ENCODE measurements at places on chromosomes 4 and X.
A peak's percentile ranks its signal among the peaks of the same experiment; 100 is the strongest.

- DNase-seq = no peak
These were observed 18.8 kb upstream of the CHRNA9 start for GRCh38 chr4:40316333-40316781.

GRCh38 chrX:68936608-68937007 lies 107.8 kb downstream of the EFNB1 start:
- DNase-seq = no peak

DNA sequence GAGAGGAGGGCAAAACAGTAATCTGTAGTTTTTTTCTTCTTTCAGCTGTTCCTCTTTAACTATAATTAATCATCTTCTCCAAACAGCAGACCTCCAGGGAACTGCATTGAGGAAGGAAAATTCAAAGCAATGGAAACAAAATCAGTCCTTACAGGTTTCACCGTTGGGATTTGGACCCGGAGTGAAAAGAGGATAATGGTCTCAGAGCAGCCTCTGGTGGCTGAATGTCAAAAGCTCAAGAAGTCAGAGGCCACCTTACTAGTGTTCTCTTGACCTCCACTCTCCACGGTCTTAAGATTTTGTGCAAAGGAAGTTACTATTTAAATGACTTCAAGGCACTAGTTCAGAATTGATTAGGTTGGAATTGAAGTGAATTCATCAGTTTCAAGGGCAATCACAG lies 16.0 kb upstream of the MID1 start:
- DNase-seq = no peak

DNA sequence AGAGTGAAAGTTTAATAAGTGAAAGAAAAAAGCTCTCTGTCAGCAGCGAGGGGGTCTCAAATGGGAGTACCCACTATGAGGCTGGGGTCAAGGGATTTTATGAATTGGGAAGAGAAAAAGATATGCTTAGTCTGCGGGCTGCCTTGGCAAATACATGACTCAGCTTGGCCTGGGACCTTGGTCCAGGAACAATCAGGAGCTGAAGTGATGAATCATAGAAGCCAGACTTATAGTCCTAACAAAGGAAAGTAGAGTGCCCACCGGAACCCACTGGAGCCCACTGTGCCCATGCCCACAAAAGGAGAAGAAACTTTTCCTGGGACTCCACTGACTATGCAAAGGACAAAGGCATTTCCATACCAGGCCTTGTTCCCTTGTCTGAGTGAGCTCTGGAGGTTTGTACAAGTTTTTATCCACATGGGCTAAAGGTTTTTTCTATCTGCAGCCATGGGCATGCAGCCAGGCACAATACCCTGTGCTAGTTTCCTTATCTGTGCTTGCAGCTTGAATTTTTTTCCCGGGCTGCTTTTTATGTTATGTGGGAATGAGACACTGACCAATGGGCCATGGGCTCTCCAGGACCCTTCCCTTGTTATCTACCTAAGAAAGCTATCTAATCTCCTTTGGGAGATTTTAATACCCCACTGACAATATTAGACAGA lies 201.7 kb downstream of the FAM133A start:
- no peak for DNase-seq

GRCh38 chr4:116632269-116632668 lies 453.1 kb downstream of the TRAM1L1 start:
- no peak for DNase-seq

GRCh38 chrX:13901354-13901753 lies 84.5 kb upstream of the GPM6B start:
- no peak for DNase-seq

DNA sequence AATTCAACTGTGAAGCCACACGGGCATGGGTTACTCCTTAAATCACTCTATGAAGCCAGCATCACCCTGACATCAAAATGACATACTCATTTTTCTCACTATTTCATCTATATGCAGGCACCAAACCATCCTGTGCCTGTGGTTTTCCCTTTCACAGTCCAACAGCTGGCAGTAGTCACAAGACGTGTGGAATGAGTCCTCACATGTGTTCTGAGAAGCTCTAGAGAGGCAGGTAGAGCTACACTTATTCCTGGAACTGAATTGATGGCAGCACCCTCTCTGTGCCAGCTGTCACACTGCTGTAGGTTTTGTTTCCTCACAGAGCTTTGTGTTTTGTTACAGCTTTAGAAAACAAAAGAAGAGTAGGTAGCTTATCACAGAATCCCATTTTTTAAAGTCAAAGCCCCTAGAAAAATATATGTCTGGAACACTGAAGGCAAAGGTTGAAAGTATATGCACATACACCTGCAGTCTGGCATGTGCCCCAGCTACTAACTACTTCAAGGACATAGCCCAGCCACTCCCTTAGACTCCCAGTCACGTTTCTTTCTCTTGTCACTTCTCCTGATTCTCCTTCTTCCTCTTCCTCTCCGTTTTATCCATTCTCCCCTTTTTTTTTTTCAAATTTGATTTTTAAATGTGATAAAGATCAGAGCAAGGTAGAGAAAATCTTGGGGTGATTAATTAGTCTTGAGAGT lies 107.1 kb downstream of the ANXA10 start:
- DNase-seq = no peak

- no peak for DNase-seq
These were observed 374.5 kb upstream of the FMR1 start for GRCh38 chrX:147537172-147537571.

GRCh38 chr4:104128850-104129213 lies 365.9 kb downstream of the CXXC4 start:
- peak; percentile 43 for DNase-seq

GRCh38 chr4:142358656-142359055 lies 487.4 kb downstream of the INPP4B start:
- no peak for DNase-seq

GRCh38 chr4:101753721-101754120 lies 36.8 kb upstream of the BANK1 start:
- DNase-seq = no peak

DNA sequence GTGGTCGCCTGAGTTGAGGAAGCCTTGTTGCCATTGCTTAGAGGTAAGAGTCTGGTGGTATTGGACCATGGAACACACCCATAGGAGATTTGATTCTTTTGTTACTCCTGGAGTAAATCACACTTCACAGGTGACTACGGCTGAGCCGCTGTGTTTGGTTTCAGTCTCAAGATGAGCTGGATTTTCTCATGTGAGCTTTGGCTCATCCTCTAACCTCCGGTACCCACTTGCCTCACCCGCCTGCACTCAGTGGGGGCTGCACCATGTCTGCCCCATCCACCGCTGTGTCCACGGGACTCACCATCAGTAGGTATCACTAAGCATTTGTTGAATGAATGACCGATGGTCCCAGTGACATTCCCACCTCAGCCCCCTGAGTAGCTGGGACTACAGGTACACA lies 52.7 kb downstream of the HTT-AS start:
- no peak for DNase-seq

DNA sequence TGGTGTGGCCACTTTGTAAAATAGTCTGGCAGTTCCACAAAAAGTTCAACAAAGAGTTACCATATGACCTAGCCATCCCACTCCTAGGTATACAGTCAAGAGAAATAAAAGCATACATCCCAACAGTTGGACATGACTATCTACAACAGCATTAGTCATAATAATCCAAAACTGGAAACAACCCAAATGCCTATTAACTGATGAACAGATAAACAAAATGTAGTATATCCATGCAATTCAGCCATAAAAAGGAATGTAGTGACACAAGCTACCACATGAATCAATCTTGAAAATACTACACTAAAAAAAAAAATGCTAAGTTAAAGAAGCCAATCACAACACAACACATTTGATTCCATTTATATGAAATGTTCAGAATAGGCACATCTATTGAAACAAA lies 16.1 kb downstream of the MED14 start:
- DNase-seq = no peak

DNA sequence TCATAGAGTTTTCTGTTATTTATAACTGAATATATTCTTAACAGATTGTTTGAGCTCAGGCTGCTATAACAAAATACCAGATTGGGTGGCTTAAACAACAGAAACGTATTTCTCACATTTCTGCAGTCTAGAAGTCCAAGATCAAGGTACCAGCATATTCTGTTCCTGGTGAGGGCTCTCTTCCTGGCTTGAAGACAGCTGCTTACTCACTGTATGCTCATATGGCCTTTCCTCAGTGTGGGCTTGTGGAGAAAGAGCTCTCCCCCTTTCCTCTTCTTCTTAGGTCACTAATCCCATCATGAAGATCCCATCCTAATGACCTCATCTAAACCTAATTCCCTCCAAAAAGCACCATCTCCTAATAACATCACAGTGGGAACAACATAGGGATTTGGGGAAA lies 117.8 kb downstream of the RASGEF1B start:
- DNase-seq = no peak

GRCh38 chr4:28518561-28519165 lies 1658.0 kb downstream of the STIM2 start:
- no peak for DNase-seq

- DNase-seq = no peak
These were observed 344.6 kb upstream of the LCORL start for GRCh38 chr4:18366136-18366535.

GRCh38 chr4:137267024-137267423 lies 265.3 kb downstream of the PCDH18 start:
- DNase-seq = no peak

DNA sequence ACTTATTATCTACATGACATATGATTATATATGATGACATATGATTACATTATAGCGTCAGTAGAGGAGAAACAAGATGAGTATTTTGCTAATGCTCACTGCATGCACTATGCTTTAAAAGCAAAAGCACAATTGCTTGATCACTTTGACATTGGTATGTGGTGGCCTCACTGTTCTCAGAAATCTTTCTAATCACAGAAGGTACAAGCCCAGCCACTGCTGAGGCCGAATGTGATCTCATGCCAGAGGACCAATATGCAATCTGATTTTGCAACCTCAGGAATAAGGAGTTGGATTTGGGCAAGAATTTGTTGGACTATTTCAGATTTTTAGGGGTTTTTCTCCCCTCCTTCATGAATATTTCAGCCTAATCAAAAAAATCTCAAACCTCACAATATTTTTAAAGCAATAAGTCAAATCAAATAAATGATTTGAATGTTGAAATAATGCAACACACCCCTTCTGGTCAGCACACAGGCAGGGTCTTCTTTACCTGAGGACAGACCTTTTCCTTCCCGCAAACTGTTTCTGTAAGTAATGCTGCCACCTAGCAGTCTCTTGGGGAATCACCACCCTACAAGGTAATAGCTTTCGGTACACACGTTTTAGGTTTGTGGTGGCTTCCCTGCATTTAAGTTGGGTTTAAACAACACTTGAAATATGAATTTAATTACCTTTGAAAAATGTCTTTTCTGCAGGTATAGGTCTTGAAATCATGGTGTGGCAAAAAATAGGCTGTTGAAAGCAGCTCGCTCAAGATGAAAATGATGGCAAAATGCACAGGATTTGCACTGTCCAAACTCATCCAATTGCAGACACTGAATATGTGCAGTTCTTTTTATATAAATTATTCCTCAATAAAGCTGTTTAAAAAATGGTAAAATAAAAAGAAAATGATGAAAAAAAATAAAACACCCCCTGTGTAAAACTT lies 4.8 kb upstream of the CXCL13 start:
- peak; percentile 53 for DNase-seq

- no peak for DNase-seq
These were observed 1.0 kb upstream of the TRIML1 start for GRCh38 chr4:188138227-188138626.

DNA sequence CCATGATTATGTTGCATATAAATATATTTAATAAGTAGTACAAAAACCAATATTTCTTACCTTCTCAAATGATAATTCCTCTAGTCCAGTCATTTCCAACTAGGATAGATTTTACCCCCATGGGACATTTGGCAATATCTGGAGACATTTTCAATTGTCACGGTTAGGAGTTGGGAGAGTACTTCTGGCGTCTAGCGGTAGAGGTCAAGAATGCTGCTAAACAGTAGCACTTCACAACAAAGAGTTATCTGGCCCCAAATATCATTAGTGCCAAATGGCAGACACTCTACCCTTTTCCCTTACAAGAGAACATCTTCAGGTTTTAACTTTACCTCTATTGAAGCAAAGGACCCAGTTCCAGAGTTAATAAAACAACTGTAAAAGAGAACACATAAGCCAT lies 168.1 kb downstream of the FAT4 start:
- DNase-seq = no peak

GRCh38 chrX:7706032-7706431 lies 136.9 kb upstream of the VCX start:
- no peak for DNase-seq

DNA sequence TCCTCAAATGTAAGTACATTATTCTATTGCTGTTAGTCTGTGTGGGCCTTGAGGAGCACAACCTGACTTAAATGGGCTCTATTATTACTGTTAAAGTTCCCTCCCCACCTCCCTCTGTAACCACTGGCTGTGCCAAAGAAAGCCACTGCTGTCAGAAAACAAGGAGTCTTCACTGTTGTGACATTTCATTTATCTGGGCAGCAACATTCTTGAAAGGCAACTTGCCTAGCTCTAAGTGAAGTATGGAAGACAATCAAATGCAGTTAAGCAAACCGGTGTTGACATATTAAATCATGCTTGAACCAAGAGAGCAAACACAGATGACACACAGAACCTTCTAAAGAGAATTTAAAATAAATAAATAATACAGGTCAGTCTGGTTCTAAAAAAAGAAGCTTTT lies 81.0 kb downstream of the EPHA5 start:
- no peak for DNase-seq

- DNase-seq = no peak
These were observed 95.2 kb downstream of the SHROOM4 start for GRCh38 chrX:50718776-50719175.

- DNase-seq = no peak
These were observed 607 bp upstream of the DKC1 start for GRCh38 chrX:154761977-154762536.

GRCh38 chr4:95410387-95410977 lies 138.3 kb downstream of the UNC5C start:
- no peak for DNase-seq

DNA sequence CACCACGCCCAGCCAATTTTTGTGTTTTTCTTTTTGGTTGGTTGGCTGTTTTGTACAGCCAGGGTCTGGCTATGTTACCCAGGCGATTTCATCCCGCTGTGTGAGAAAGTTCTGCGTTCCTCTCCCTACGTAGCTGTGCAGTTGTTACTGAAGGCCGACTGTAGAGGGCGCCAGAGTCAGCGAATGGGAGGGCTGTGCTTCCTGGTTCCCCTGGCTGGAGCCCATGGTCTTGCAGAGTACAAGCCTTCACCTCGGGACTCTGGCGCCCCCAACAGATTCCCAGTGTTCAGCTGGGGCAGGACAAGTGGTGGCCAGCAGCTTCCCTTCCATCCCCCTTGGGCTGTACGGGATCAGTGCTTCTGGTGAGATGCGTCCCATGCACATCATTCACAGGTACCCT lies 5.6 kb upstream of the CT45A1 start:
- no peak for DNase-seq

GRCh38 chr4:111773858-111774257 lies 371.4 kb upstream of the FAM241A start:
- DNase-seq = peak; percentile 1

Measured in LoVo (cell line).